Activated naive CD4-positive, alpha-beta T cell treated with anti-CD3 and anti-CD28 coated beads, Interleukin-2, amount 10 ng/mL, durations not matched to agents 5 hours and 36 hours (primary cell): ENCODE measurements at places on chromosomes 4 and X. TPM values are rescaled to one million over a fixed set of nuclear protein-coding genes. Genes with fewer than 3 reads are reported as not detected.

The FATE1 gene
- total RNA-seq, result not detected

The USP17L29 gene
- total RNA-seq, result not detected

The IRS4 gene
- not detected for total RNA-seq

The CSAG1 gene
- total RNA-seq, result not detected

The EGF gene
- total RNA-seq, result not detected

The ARHGAP36 gene
- total RNA-seq, result not detected

The F8A3 gene
- 0.20 TPM for total RNA-seq

The RNF4 gene
- total RNA-seq, result 84.8 TPM

The PAGE2B gene
- not detected for total RNA-seq

The GAGE13 gene
- total RNA-seq, result not detected

The HOPX gene
- 41.4 TPM for total RNA-seq

The HERC5 gene
- total RNA-seq, result 11.6 TPM

The UBE2A gene
- 61.4 TPM for total RNA-seq

The DMRTC1 gene
- 0.13 TPM for total RNA-seq

The FBXW7 gene
- total RNA-seq, result 53.8 TPM

The P2RY4 gene
- 0.28 TPM for total RNA-seq

The SPP1 gene
- total RNA-seq, result not detected

The CFAP299 gene
- total RNA-seq, result not detected

The GPR119 gene
- total RNA-seq, result not detected

The REPS2 gene
- total RNA-seq, result not detected

The UTP14A gene
- total RNA-seq, result 22.7 TPM

The MAGEA3 gene
- not detected for total RNA-seq

The VCX2 gene
- total RNA-seq, result not detected

The SPANXC gene
- total RNA-seq, result not detected

The CNKSR2 gene
- 8.9 TPM for total RNA-seq

The BRS3 gene
- total RNA-seq, result not detected

The PAGE4 gene
- not detected for total RNA-seq

The CLNK gene
- 0.15 TPM for total RNA-seq

The SRPX gene
- 0.18 TPM for total RNA-seq

The SMIM10L2A gene
- total RNA-seq, result 1.1 TPM

The HSFX3 gene
- not detected for total RNA-seq

The CABS1 gene
- total RNA-seq, result not detected

The CFAP97 gene
- 35.7 TPM for total RNA-seq

The L1CAM gene
- total RNA-seq, result 2.4 TPM

The CDX4 gene
- not detected for total RNA-seq

The ARX gene
- not detected for total RNA-seq

The JADE1 gene
- 32.9 TPM for total RNA-seq

The CCDC160 gene
- not detected for total RNA-seq

The XPNPEP2 gene
- total RNA-seq, result 1.7 TPM

The ANXA10 gene
- not detected for total RNA-seq

The RFC1 gene
- 64.7 TPM for total RNA-seq

The ASB12 gene
- total RNA-seq, result not detected

The NBDY gene
- total RNA-seq, result 48.0 TPM

The CCNQ gene
- 23.6 TPM for total RNA-seq

The SPATA18 gene
- total RNA-seq, result 0.31 TPM

The LUZP4 gene
- total RNA-seq, result not detected
